Upper lobe of right lung (tissue), 1 donor: ENCODE measurements at places on chromosomes 12 and 14. TPM values are rescaled to one million over a fixed set of nuclear protein-coding genes. Genes with fewer than 3 reads are reported as not detected.

FLVCR2 gene
- total RNA-seq = 28.6 TPM

DNA sequence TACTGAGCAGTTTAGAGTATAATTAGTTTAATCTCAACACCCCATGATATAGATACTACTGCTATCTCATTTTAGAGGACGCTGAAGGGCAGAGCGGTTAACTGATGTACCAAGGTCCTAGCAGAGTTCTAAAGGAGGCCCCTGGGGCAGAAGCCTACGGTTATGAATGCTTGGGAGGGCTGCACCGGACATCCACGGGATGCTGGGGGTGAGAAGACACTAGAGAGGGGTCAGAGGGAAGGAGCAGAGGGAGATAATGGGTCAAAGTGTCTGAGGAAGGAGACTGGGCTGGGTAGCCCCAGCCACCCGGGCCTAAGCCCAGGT lies 1.6 kb upstream of the ACTR6 start:
- peak overlapping the region; percentile 74 for H3K4me3 ChIP-seq
- no peaks in the 10 kb centered on the region for H3K27me3 ChIP-seq
- no peaks in the 10 kb centered on the region for H3K36me3 ChIP-seq
- H3K27ac ChIP-seq = peak overlapping the region; percentile 37
- no peak for DNase-seq
- peaks cover 12% of the 10 kb centered on the region for H3K4me1 ChIP-seq

GRCh38 chr14:50311337-50311971 lies 575 bp downstream of the L2HGDH start:
- no peaks in the 10 kb centered on the region for H3K27me3 ChIP-seq
- peak overlapping the region; percentile 94 for H3K27ac ChIP-seq
- H3K4me1 ChIP-seq = peaks cover 17% of the 10 kb centered on the region
- peak overlapping the region; percentile 68 for H3K4me3 ChIP-seq
- no peaks in the 10 kb centered on the region for H3K36me3 ChIP-seq
- no peak for DNase-seq

GRCh38 chr12:13099844-13100604 lies 3.4 kb downstream of the GSG1 start:
- H3K4me3 ChIP-seq = no peak overlapping the region
- peak overlapping the region; percentile 99 for H3K27ac ChIP-seq
- H3K36me3 ChIP-seq = no peaks in the 10 kb centered on the region
- DNase-seq = no peak
- no peaks in the 10 kb centered on the region for H3K27me3 ChIP-seq

DNA sequence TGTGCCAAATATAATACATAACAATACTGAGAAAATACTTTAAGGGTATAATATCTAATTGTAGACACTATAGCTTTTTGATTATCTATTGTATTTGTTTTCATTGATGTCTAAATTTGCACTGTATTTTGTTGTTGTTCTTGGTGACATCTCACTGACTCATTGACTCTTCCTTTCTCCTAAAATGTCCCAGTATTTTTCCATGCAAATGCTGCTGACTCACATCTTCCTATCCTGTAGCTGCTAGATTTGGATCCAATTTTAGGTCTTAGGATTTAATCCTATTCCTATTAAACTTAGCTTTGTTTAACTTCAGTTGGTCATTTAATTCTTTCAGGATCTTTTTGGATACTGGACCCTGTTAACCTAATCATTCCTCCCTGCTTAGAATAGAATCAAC lies 148.5 kb downstream of the TMTC2 start:
- DNase-seq = no peak
- H3K4me1 ChIP-seq = no peaks in the 10 kb centered on the region
- no peaks in the 10 kb centered on the region for H3K27me3 ChIP-seq
- H3K27ac ChIP-seq = no peak overlapping the region

SMOC1 gene
- total RNA-seq = 1.1 TPM

DNA sequence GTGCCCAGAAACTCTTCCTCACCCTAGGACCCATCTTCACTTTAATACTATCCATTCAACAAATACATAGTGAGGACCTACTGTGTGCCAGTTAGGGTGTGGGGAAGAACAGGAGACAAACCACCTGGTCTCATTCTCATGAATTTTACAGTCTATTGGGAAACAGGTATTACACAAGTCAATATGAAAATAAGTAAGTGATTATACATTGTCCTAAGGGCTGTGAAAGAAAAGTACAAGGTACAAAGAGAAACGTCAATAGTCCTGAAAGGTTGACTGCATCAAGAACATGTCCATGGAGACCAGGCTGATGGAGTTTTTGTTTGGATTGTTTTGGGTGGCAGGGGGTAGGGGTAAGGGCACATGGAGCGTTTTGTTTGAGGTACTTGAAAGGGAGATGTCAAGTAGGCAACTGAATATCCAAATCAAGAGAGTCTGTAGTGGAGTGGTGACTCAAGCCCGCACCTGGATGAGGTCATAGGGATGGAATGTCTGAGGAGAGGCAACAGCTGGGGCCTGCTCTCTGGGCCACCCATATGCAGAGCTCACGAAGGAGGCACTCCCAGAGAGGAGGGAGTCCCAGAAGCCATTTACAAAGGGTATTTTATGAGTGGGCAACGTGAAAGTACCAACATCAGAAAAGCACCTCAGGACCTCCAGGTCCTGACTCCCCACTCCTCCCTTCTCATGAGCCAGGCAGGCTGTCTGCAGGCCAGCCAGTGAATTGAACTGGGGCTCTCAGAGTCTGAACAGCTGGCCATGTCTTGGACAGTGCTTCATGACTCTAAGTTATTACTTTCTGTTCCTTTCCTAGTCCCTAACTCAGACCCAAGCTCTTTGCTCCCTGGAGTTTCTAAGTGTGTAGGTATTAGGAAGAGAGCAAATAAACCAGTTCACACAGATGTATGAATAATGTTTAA lies 272.0 kb downstream of the ZFP36L1 start:
- DNase-seq = no peak
- H3K4me1 ChIP-seq = peaks cover 30% of the 10 kb centered on the region
- no peaks in the 10 kb centered on the region for H3K36me3 ChIP-seq

DNA sequence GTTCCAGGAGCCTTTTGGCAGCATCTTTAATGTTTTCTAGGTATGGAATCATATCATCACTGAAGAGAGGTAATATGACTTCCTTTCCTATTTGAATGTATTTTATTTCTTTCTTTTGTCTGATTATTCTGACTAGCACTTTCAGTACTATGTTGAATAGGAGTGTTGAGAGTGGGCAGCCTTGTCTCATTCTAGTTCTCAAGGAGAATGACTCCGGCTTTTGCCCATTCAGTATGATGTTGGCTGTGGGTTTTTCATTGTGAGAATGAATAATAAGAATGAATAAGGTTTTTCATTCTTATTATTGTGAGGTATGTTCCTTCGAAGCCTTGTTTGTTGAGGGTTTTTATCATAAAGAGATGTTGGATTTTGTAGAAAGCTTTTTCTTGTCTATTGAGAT lies 98.9 kb downstream of the GPHN start:
- no peaks in the 10 kb centered on the region for H3K36me3 ChIP-seq
- H3K4me1 ChIP-seq = no peaks in the 10 kb centered on the region
- H3K27me3 ChIP-seq = no peaks in the 10 kb centered on the region
- no peak for DNase-seq
- H3K27ac ChIP-seq = no peak overlapping the region
- H3K4me3 ChIP-seq = no peak overlapping the region

- no peaks in the 10 kb centered on the region for H3K4me1 ChIP-seq
- no peak overlapping the region for H3K4me3 ChIP-seq
- DNase-seq = no peak
- H3K27me3 ChIP-seq = peaks cover 19% of the 10 kb centered on the region
- H3K27ac ChIP-seq = no peak overlapping the region
These were observed 18.6 kb upstream of the RFLNA start for GRCh38 chr12:124276337-124276736.

DNA sequence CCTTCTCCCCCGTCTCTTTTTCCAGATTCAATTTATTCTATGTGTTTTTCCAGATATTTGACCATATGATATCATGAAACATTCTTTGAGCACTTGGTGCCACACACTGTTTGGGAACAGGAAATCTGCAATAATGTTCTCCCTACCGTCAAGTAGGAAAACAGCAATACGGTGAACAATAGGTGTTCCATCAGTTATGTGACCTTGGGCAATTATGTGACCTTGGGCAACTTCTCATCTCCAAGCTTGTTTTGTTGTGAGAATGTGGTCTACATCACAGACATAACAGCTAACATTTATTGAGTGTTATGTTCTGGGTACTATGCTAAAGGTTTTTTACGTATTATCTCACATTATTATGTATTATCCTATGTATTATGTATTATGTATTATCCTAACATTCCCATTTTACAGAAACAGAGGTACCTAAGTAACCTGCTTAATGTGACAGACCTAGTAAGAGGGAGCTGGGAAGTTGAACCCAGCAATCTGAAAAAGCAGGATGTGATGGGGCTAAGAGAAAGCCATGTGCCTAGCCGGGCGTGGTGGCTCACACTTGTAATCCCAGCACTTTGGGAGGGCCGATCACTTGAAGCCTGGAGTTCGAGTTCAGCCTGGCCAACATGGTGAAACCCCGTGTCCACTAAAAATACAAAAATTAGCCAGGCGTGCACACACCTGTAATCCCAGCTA lies 1.2 kb upstream of the NEK9 start:
- peaks cover 35% of the 10 kb centered on the region for H3K4me1 ChIP-seq
- DNase-seq = no peak
- peaks cover 19% of the 10 kb centered on the region for H3K36me3 ChIP-seq
- peak overlapping the region; percentile 98 for H3K27ac ChIP-seq
- H3K27me3 ChIP-seq = no peaks in the 10 kb centered on the region

DNA sequence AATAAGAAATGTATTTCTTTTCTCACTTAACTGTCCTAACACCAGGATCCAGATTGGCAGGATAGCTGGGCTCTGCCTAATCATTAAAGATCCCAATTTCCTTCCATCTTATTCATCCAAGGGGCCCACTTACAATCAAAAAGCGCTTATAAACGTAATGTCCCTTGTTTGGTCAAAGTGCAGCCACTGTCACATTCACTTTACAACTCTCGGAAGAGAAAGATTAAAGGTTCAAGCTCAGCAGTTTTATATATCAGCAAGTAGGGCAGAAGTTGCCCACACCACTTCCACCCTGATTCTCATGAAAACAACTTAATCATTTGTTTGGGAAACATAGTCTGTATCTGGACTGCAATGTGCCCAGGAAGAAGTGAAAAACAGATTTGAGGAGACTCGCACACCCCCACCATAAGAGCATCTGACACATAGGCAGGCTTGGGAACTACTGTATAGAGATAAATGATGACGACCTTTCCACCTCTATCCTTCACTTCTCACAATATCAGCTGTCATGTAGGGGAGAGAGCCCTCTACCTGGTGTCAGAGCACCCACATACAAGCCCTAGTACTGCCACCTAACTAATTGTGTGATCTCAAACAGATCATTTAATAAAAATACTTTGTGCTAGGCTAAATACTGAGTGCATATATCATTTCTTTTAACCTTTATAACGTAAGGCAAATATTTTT lies 80.8 kb downstream of the CAPZA3 start:
- no peaks in the 10 kb centered on the region for H3K36me3 ChIP-seq
- H3K4me1 ChIP-seq = no peaks in the 10 kb centered on the region
- no peak overlapping the region for H3K27ac ChIP-seq
- no peak for DNase-seq

DNA sequence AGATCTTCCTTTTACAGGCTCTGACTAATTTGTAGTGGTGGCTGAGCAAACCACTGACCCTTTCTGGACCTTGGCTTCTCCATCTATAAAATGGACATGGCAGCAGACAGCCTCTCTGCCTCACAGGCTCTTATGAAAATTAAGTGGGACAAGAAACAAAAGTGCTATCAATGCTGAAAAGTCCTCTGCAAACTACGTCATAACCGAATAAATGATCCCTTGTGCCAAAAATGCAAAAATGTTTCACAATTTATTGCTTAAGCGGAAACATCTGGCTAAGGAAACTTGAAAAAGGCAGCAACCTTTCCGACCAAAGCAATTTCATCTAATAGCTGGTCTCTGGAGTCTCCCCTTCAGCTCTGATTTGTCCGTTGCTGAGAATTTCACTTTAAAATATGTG lies 108.5 kb upstream of the PLXNC1 start:
- H3K4me1 ChIP-seq = no peaks in the 10 kb centered on the region
- no peak overlapping the region for H3K4me3 ChIP-seq
- DNase-seq = no peak
- H3K27me3 ChIP-seq = no peaks in the 10 kb centered on the region
- no peak overlapping the region for H3K27ac ChIP-seq
- no peaks in the 10 kb centered on the region for H3K36me3 ChIP-seq

- H3K36me3 ChIP-seq = no peaks in the 10 kb centered on the region
- no peak overlapping the region for H3K27ac ChIP-seq
- no peak overlapping the region for H3K4me3 ChIP-seq
- no peak for DNase-seq
- no peaks in the 10 kb centered on the region for H3K27me3 ChIP-seq
- peaks cover 5% of the 10 kb centered on the region for H3K4me1 ChIP-seq
These were observed 202.5 kb upstream of the DDHD1 start for GRCh38 chr14:53355581-53356112.

DNA sequence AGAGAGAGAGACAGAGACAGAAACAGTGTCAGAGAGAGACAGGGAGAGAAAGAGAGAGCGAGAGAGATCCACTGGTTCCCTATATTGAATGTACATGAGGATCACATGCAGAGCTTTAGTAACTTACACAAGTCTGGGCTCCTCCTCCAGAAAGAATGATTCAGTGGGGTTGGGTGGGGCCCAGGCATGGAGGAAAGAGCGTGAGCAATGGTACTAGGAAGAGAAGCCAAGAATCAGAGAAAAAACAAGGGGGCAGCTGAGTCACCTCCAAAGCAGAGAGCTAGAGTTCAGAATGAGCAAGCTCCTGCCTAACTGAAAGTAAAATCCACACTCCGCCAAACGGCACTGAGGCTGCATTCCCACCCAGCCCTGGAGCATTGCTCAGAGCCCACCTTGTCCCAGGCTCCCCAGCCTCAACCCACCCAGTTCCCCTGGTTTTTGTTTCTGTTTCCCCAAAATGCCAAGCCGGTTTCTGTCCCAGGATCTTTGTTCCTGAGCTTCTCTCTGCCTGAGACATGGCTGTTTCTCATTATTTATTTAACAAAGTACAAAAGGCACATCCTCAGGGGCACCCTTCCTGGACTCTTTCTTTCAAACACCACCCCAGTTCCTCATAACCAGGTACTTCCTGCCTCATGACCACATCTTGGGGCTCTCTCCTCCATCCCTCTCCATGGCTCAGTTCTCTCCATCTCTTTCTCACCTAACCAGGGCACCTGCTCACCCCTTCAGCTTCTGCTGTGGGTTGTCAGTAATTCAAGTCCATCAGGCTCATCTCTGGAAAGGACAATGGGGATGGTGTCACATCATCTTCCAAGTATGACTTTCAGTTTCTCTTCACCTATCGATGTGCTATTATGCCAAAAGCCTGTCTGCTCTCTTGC lies 670.3 kb upstream of the TBX3 start:
- peak overlapping the region; percentile 27 for H3K4me3 ChIP-seq
- no peak for DNase-seq
- peaks cover 2% of the 10 kb centered on the region for H3K4me1 ChIP-seq
- peak overlapping the region; percentile 68 for H3K27ac ChIP-seq
- H3K36me3 ChIP-seq = no peaks in the 10 kb centered on the region

GRCh38 chr14:60087668-60088067 lies 4.1 kb upstream of the PCNX4 start:
- no peaks in the 10 kb centered on the region for H3K36me3 ChIP-seq
- no peaks in the 10 kb centered on the region for H3K4me1 ChIP-seq
- H3K27ac ChIP-seq = no peak overlapping the region
- DNase-seq = no peak
- H3K4me3 ChIP-seq = no peak overlapping the region

SRP54 gene
- total RNA-seq = 47.5 TPM

- H3K4me1 ChIP-seq = peaks cover under 1% of the 10 kb centered on the region
- no peaks in the 10 kb centered on the region for H3K27me3 ChIP-seq
- H3K4me3 ChIP-seq = no peak overlapping the region
- no peaks in the 10 kb centered on the region for H3K36me3 ChIP-seq
- no peak for DNase-seq
These were observed 8.6 kb downstream of the IFI27L2 start for GRCh38 chr14:94120667-94121340.

HCAR2 gene
- total RNA-seq = 7.6 TPM

CD163L1 gene
- total RNA-seq = 6.1 TPM
